ENCODE measurements at places on chromosomes 4 and X.

GRCh38 chr4:84578540-84579402, 4.2 kb upstream of the CDS1 start:
- DNase-seq, result no peak

- no peak for DNase-seq
Measured at GRCh38 chrX:127649011-127649410, 403.2 kb downstream of the ACTRT1 start.

- no peak for DNase-seq
Measured at GRCh38 chr4:11228530-11228929, 200.2 kb downstream of the HS3ST1 start.

- no peak for DNase-seq
Measured at GRCh38 chr4:154858166-154858565, 77.1 kb downstream of the RBM46 start.

DNA sequence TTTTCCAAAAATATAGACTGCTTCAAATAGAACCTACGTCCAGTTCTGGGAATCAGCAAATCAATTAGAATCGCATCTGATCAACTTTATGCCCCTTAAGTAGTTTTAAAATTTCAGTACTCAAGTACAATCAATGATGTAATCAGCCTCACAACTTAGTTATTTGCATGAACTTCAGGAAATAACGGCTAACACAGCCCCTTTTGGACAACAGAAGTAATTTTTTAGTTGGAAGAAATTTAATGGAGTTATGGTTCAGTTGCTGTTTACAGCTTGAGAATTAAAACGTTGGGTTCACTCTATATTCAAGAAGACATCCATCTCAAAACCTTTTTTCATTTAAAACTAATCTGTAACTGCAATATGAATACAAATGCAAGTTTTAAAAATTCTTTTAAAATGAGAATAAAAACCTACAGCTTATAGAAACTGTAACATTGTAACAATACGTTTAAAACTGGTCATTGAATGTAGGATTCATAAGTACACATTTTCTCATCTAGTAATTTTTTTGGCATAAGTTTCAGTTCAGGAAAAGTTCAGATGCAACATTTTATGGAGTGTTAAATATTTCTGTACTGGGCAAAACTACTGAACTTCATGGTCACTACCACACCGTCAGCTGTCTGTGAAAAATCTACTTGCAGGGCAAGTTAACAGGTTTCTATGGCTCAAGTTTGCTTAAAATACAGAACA, 956 bp downstream of the TAPT1 start:
- no peak for DNase-seq

GRCh38 chrX:150081076-150081475, 142.8 kb upstream of the EOLA2 start:
- DNase-seq, result no peak

DNA sequence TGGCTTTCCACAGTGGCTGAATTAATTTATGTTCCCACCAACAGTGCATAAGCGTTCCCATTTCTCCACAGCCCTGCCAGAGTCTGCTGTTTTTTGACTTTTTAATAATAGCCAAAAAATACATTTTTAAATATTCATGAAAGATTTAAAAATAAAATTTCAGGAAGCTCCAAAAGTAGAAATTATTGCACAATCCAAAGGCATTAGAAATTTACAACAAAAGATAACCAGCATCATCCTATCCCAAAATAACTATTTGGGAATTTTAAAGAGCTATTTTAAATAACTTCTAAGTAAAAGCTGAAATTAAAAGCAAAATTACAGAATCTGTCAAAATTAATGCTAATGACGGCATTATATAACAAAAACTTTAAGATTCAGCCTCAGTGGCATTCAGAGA, 131.5 kb downstream of the QDPR start:
- DNase-seq, result no peak

- DNase-seq, result no peak
Measured at GRCh38 chr4:166682200-166682599, 552.1 kb downstream of the SPOCK3 start.

DNA sequence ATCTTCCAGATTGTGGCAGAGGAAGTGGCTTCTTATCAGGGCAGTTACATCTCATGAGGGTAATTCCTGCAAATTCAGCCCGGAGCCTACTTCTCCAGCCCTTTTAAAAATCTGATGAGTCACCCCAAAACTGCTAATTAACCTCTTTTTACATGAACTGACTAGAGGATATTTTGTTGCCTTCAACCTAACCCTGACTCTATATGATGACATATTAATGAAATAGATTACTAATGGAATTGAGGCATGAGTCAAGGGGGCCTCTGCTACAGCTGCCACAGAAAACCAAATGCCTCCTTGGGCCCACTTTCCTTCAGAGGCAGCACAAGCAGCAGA, 72.5 kb downstream of the QRFPR start:
- DNase-seq, result no peak

GRCh38 chr4:73918058-73918457, 48.9 kb downstream of the CXCL1 start:
- DNase-seq, result no peak

- DNase-seq, result no peak
Measured at GRCh38 chrX:38982370-38982769, 181.1 kb downstream of the MID1IP1 start.

GRCh38 chr4:145545538-145546174, 64.0 kb downstream of the SMAD1 start:
- DNase-seq, result no peak

- peak; percentile 35 for DNase-seq
Measured at GRCh38 chr4:40629401-40630334, at the start of gene RBM47. TSS of gene RBM47 (minus strand) at chr4:40629864. CDS start at chr4:40438893, 190,971 bp downstream.

GRCh38 chr4:31204874-31205273, 484.7 kb downstream of the PCDH7 start:
- no peak for DNase-seq

- DNase-seq, result no peak
Measured at GRCh38 chrX:40179283-40179682, 81.5 kb upstream of the BCOR start.

DNA sequence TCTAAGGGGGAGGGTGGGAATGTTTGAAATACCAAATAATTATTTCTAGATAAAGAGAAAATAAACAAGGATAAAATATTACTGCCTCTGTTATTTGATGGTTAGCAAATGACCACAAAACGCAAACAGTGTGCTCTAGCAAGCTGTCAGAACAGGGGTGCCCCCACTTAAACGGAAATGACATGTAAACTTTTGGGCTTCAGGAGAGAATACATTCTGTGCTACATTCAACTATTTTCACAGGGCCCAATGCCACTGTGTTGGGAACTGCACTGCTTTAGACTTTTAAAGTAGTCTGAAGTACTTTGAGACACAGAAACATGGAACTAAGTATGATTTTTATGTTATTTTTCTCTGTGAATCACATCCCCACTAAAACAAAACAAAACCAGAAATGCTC, 14.1 kb downstream of the CD40LG start:
- no peak for DNase-seq

DNA sequence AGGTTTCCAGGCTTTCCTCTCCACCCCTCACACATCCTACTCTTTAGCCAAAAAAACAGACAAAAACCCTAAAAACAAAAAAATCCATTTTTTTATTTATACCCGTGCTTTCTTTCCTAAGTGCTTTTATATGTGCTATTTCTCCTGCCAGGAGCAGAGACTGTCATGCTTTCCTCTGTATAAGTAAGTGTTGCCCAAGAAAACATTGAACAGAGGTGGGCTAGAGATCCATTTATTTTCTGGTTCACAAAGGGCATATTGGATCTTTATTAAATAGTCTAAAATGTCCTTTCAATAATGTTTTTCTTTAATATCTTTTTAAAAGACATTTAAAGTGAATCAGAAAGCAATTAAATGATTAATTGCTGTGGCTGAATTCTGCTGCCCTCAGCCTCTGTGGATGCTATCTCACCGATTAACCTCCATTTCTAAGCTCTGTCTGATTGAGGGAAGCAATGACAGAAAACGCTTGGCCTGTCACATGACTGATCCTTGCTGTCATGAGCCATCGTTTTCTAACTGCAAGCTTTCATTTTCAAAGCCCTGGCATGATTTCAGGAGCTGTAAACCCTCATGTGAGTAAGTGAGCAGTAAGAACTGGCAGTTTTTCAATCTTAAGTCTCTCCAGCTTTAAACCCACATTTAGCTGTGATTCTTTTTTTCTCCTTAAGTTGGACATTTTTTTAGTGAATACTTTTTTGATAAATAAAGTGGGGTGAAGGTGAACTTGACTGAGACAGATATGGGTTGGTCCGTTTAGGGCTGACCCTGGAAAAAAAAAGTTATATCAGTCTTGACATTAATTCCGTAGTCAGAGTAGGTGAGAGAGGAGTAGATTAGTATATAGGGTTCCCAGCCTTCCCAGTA, 180.7 kb upstream of the PGRMC2 start:
- no peak for DNase-seq
